AG09319 (cell line): ENCODE measurements at places on chromosomes 12 and 14.

DNA sequence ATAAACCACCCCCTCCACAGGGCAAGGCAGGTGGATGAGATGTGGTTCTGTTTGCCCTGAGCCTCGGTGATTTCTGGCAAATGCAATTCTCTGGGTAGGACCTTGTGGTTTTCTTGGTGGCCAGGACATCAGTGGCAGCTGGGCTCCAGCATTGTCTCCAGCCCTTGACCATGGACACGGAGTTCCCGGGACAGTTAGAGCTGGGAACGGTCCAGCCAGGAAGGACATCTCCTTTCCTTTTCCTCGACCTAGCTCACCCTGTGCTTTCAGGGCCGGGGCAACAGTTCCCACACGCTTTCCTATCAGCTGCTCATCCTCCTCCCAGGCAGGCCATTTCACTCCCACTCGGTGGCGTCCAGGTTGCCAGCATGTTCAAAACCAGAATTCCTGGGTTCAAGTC lies 9.2 kb downstream of the SERPINA4 start:
- DNase-seq, result no peak

- DNase-seq, result no peak
Observed at GRCh38 chr14:99117671-99118045, 154.3 kb downstream of the BCL11B start.

DNA sequence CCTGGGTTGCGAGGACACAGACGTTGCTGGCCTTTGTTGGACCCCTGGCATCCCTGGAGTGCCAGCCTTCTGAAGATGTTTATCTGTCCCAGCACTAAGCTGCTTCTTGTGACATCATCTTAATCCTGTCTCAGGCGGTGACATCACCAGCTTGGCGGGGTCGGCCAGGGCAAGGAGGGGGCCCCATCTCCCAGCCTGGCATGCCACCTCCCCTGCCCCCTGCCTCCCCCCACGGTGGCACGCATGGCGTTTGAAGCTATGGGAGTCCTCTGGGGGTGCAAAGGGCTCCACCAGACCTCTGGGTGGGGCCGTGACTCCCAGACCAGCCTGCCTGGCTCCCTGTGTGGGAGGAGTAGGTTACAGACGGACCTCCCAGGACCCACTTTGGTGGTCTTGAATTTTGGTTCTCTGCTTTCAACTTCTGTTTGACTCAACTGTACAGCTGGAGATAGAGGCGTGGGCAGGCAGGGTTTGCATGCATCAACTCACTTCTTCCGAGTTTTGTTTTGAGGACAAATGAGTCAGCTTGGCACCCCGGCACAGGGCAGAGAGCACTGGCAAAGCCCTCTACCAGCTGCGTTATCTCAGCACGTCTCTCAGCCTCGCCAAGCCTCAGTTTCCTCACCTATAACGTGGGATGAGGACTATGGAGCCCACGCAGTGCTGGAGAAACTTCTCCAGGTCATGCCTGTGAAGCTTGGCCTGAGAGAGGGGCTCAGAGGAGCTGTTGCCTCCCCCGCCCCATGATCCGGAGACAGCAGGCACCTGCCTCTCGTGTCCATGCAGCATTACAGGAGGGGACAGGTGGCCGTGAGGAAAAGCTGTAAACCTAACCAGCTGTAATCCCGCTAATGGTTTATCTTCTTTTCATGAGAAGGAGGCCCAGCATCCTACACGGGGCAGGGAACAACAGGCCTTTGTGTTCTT lies 38.8 kb upstream of the EML1 start:
- no peak for DNase-seq

- DNase-seq, result no peak
Observed at GRCh38 chr14:75144944-75145343, 18.1 kb upstream of the NEK9 start.

- peak; percentile 75 for DNase-seq
Observed at GRCh38 chr14:65361920-65362319, 50.6 kb upstream of the FUT8 start.

GRCh38 chr12:124939421-124940142 lies 25.1 kb upstream of the UBC start:
- peak; percentile 97 for DNase-seq

DNA sequence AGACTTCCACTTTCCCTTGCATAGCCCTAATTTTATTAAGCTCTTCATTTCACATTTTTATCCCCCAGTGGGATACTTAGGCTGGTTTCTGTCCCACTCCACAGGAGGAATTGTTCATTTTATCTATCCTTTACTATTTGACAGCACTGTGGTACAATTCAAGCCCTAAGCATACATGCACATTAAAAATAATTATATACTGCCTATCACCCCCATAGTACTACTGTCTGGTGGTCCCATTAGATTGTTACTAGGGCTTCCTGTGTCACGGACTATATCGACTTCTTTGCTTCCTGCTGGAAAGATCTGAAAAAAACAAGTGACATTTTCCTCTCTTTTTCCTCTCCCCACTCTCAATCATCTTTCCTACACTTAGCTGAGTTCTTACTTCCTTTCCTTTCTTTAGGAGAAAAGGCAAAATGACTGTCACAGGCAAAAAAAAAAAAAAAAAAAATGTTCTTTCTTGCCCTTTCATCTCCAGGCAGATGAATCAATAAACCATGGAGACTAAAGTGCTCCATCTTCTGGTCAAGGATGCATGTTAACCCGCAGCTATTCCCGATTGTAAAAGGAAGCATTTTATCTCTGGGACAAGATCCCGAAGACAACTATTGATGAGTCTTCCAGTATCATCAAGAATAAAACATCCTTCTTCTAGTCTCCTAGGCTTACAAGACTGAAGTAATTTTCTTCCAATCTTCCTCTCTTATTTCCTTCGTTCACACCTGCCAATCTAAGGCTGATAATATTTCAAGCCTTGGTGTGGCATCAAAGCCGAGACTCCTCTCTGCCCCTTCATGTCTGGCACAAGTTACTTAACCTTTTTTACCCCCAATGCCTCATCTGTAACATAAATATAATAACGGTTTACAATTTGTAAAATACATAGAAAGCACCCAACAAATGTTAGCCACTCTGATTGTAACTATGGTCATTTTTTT lies 94.4 kb upstream of the PLEKHG7 start:
- no peak for DNase-seq
